Upper lobe of right lung (tissue), 1 donor: ENCODE measurements at places on chromosomes 16 and 17.
A peak's percentile ranks its signal among the peaks of the same experiment; 100 is the strongest.

- no peak for DNase-seq
These were observed 268.9 kb downstream of the NTN1 start for GRCh38 chr17:9290226-9290613.

GRCh38 chr16:89300311-89300975 lies 82.9 kb downstream of the ZNF778 start:
- no peak for DNase-seq

DNA sequence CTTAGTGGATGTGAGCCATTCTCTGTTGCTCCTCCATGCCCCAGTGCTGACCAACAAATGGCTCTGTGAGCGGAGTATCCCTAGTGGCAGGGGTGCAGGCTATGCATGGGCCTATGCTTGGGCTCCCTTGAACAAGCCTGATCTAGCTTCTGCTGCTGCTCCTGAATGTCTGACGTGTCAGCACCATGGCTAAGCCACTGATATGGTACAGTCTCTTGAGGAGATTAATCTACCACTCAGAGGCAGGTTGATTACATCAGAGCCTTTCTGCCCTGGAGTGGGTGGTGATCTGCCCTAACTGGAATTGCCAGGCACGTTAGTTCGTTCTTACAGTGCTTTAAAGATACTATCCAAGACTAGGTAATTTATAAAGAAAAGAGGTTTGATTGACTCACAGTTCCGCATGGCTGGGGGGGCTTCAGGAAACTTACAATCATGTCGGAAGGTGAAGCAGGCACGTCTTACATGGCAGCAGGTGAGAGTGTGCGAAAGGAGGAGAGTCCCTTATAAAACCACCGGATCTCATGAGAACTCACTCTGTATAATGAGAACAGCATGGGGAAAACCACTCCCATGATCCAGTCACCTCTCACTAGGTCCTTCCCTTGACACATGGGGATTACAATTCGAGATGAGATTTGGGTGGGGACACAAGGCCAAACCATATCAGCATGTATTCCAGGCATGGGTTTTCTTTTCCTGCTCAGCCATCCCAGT lies 41.5 kb upstream of the B4GALNT2 start:
- DNase-seq, result no peak

DNA sequence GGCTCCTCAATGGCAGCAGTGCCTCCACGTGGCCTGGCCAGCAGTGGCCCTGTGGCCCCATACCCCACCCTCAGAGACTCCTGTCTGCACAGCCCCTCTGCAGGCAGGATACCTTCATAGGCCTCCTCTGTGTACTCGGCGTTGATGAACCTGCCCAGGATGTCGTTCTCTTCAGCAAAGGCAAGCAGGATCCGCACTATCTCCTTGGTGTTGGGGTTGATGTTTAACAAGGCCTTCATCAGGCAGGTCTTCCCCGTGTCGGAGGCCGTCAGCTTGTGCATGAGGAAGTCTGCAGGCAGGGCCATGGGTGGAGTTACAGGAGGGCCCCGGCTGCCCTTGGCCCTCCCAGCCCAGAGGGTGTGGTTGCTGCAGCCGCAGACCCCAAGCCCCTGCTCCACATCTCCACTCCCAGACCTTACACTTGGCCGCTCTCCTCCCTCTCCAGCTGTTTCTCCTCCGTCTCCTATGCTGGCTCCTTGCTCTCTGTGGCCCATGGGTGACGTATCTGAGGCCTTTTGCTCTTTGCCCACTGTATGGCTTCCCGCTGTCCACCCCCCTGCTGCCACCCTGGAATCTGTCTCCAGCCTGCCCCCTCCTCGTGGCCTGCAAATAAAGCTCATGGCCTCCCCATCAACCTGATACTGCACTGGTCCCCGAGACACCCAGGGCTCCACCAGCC lies 15.1 kb downstream of the TRPV3 start:
- no peak for DNase-seq

DNA sequence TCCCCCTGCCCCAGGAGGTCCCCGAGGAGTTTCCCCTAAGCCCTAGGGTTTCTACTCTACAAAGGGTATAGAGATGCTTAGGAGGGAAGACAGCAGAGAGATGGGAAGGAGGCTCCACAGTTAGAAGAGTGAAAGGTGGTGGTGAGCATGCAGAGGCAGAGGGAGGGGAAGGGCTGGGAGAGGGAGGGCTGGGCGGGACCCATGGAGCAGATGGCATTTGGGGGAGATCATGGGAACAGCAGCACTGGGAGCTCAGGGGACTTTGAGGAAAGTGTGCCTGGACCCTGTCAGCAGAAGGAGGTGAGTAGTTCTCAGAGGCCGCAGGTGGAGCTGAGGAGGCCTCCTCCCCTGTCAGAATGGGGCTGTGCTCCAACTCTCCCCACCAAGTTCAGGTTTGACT lies 650 bp upstream of the OTOP3 start:
- DNase-seq, result no peak

DNA sequence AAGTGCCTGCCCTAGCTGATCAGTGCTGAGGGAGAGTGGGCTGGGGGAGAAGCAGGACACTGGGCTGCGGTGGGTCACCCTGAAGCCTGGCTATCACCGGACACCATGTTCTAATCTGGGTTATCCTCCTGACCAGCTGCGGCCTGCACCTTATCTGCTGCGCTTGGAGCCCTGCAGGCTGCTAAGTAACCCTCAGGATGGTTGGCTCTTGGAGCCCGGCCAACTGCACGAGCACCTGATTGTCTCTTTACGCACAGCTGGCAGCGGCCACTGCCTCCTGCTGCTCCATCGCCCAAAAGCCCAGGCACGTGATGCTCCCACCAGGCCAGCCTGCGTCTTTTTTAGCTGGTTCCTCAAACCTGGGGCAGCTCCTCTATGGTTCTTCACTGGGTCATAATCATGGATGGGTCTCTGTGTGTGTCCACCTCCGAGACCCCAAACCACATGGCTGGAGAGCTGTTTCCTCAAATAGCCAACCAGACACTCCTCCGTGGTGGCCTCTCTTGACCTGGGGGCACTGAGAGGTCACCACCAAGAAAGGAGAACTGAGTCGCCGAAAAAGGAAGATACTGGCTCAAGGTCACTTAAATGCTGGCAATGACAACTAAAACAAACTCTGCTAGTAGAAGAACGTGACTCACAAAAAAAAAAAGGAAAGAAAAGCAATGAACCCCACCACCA lies 21.7 kb downstream of the SPHK1 start:
- no peak for DNase-seq

GRCh38 chr17:48276776-48277175 lies 153.2 kb downstream of the SKAP1 start:
- no peak for DNase-seq

GRCh38 chr16:49022351-49022963 lies 259.2 kb downstream of the CBLN1 start:
- no peak for DNase-seq

DNA sequence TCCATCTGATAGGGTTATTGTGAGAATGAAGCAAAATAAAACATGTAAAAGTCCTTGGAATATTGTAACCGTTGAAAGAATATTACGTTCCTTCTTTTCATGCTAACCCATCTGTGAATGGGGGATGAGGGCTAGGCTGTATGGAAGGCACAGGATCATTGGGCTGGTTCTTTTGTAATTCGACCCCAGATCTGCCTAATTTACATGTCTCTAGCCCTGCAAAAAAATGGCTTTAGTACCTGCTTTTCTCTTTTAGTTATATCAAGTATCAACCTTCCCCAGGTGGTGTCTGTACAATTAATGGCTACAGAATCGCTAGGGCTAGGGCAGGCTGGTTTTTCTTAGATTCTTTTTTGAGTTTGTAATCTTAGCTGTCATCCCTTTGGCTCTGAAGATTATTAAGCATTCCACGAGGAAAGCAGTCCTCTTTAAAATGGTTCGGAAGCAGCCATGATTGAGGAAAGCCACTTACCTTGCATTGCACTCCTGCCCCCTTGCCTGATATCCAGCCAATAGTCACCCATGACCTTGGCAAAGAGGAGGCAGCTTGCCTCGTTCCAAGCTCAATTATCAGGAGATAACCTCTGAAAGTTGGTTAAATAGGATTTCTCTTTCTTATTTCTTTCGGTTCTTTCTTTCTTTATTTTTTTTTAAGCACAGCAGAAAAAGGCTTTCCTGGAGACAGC lies 153.9 kb upstream of the ZKSCAN2 start:
- no peak for DNase-seq

GRCh38 chr17:632560-632959 lies 82.1 kb downstream of the VPS53 start:
- DNase-seq, result no peak

- no peak for DNase-seq
These were observed 3.0 kb upstream of the SLFN5 start for GRCh38 chr17:35239823-35240222.

- no peak for DNase-seq
These were observed 17.4 kb downstream of the KRT24 start for GRCh38 chr17:40686192-40686591.

GRCh38 chr17:80402959-80403358 lies 12.0 kb upstream of the ENDOV start:
- no peak for DNase-seq

GRCh38 chr17:74024871-74025531 lies 178.5 kb upstream of the RPL38 start:
- DNase-seq, result no peak

DNA sequence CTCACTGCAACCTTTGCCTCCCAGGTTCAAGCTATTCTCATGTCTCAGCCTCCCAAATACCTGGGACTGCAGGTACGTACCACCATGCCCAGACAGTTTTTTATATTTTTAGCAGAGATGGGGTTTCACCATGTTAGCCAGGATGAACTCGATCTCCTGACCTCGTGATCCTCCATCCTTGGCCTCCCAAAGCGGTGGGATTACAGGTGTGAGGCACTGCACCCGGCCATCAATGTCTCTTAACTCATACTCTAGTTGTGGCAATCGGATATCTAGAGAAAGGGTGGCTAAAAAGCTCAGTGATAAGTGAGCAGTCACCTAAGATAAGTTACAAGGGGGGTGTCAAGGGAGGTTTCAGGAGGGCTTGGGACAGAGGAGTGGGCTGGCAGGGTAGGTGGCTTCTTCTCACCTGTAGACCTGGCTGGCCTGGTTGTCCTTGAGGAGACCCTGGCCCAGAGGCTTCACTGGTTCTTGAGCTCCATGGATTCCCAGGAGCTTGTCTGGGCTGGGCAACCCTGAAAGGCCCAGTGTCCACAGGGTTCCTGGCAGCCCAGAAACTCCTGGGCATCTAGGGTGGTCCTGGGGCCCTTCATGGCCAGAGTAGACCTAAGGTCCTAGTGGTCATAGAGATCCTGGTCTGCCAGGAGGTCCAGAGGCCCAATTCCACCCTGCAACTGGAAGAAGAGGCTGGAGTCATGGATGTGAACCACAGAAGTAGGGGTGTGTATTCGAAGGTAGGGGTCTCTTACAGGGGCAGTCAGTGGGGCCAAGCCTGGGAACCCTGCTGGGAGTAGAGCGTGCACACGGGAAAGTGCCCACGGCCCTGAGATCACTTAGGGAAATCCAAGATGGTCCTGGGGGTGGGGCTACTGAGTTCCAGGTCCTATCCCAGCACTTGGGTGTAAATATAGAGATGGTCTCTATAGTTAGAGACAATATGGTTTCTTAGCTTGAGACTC lies 12.7 kb upstream of the IGFBP4 start:
- peak; percentile 31 for DNase-seq

- no peak for DNase-seq
These were observed 28.9 kb downstream of the FAM20A start for GRCh38 chr17:68572138-68572842.
